ENCODE measurements at places on chromosomes 16 and 17. TPM values are rescaled to one million over a fixed set of nuclear protein-coding genes. Genes with fewer than 3 reads are reported as not detected.

- no peaks in the 10 kb centered on the region for H3K36me3 ChIP-seq
- no peak overlapping the region for H3K27ac ChIP-seq
- peaks cover 12% of the 10 kb centered on the region for H3K4me1 ChIP-seq
- no peaks in the 10 kb centered on the region for H3K27me3 ChIP-seq
- DNase-seq: no peak
These were observed 22.3 kb upstream of the ZFPM1 start for GRCh38 chr16:88430524-88431446.

DNA sequence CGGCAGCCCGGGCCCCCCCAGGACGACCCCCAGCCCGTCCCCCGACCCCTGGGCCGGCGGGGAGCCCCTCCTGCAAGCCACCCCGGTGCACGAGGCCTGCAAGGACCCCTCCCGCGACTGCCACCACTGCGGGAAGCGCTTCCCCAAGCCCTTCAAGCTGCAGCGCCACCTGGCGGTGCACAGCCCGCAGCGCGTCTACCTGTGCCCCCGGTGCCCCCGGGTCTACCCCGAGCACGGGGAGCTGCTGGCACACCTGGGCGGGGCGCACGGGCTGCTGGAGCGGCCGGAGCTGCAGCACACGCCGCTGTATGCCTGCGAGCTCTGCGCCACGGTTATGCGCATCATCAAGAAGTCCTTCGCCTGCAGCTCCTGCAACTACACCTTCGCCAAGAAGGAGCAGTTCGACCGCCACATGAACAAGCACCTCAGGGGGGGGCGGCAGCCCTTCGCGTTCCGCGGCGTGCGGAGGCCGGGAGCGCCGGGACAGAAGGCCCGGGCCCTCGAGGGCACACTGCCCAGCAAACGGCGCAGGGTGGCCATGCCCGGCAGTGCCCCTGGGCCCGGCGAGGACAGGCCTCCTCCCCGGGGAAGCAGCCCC is 15.6 kb upstream of the ZFPM1 start:
- H3K36me3 ChIP-seq: no peaks in the 10 kb centered on the region
- no peak overlapping the region for H3K4me3 ChIP-seq
- DNase-seq: peak; percentile 48
- H3K4me1 ChIP-seq: peaks cover 8% of the 10 kb centered on the region
- H3K27ac ChIP-seq: no peak overlapping the region
- H3K27me3 ChIP-seq: no peaks in the 10 kb centered on the region

DNA sequence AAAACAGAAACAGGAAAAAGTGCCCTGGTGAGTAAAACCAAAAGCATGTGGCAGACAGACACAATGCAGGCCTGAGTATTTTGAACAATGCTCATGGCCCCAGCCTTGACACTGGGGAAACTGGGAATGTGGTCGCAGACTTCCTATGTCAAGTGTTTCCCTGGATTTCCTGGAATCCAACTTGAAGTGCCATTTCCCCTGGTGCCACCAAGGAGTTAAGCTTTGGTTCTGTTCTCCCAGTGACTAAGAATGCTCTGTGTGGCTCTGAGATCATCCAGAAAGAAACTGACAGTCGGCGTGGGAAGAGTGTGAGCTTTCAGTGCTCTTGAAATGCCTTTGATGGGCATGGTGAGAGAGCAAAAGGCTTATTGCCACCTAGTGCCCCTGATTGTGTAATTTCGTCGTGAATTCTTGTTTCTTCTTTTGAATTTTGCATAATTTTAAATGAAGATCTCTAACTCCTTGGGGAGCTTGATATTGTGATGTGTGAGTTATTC is 96.0 kb downstream of the YPEL2 start:
- H3K4me1 ChIP-seq: peaks cover 75% of the 10 kb centered on the region
- no peaks in the 10 kb centered on the region for H3K27me3 ChIP-seq
- DNase-seq: no peak
- no peak overlapping the region for H3K4me3 ChIP-seq

DNA sequence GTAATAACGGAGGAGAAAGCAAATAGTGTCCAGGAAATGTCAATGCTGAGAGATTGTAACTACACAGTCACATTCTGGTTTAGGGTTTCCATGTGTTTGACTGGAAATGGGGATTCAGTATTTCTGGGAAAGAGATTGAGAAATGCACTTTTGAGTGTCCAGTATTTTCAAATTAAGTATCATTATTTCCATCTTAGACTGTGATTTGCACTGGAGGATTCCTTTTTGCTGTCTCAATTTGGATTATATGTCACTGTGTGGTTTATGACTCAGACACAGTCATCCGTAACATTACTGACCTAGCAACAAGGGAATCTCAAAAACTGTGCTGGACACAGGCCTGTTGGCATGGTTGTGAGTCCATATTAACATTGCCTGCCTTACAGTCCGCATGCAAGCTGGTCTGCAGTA is 681.4 kb downstream of the CDH11 start:
- peak; percentile 13 for DNase-seq
- H3K27ac ChIP-seq: no peak overlapping the region
- peaks cover 4% of the 10 kb centered on the region for H3K4me1 ChIP-seq
- no peaks in the 10 kb centered on the region for H3K36me3 ChIP-seq

DNA sequence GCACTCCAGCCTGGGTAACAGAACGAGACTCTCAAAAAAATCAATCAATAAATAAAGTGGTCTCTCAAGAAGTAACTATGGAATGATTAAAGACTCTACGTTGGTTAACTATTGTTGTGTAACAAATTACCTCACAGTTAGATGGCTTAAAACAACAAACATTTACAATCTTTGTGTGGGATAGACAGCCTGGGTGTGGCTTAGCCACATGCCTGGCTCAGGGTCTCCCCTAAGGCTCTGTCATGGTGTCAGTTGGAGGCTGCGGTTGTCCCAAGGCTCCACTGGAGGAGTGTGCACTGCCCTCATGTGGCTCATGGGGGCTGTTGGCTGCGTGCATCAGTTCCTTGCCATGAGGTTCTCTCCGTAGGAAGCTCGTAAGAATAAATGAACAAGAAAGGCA is 294.5 kb downstream of the SNX29 start:
- no peaks in the 10 kb centered on the region for H3K27me3 ChIP-seq
- H3K27ac ChIP-seq: no peak overlapping the region
- no peak overlapping the region for H3K4me3 ChIP-seq
- H3K4me1 ChIP-seq: no peaks in the 10 kb centered on the region
- DNase-seq: peak; percentile 22

GRCh38 chr16:68267612-68268405 is 3.5 kb downstream of the SLC7A6 start:
- H3K4me3 ChIP-seq: no peak overlapping the region
- DNase-seq: no peak
- H3K4me1 ChIP-seq: peaks cover 35% of the 10 kb centered on the region
- H3K27ac ChIP-seq: no peak overlapping the region
- H3K36me3 ChIP-seq: no peaks in the 10 kb centered on the region

- no peak overlapping the region for H3K27ac ChIP-seq
- no peak overlapping the region for H3K4me3 ChIP-seq
- H3K27me3 ChIP-seq: no peaks in the 10 kb centered on the region
- H3K4me1 ChIP-seq: no peaks in the 10 kb centered on the region
- H3K36me3 ChIP-seq: no peaks in the 10 kb centered on the region
These were observed 80.7 kb downstream of the DNAH3 start for GRCh38 chr16:21069986-21070385.

GRCh38 chr16:74601126-74601871 is 5.6 kb downstream of the GLG1 start:
- H3K27ac ChIP-seq: no peak overlapping the region
- no peak overlapping the region for H3K4me3 ChIP-seq
- no peaks in the 10 kb centered on the region for H3K27me3 ChIP-seq

DNA sequence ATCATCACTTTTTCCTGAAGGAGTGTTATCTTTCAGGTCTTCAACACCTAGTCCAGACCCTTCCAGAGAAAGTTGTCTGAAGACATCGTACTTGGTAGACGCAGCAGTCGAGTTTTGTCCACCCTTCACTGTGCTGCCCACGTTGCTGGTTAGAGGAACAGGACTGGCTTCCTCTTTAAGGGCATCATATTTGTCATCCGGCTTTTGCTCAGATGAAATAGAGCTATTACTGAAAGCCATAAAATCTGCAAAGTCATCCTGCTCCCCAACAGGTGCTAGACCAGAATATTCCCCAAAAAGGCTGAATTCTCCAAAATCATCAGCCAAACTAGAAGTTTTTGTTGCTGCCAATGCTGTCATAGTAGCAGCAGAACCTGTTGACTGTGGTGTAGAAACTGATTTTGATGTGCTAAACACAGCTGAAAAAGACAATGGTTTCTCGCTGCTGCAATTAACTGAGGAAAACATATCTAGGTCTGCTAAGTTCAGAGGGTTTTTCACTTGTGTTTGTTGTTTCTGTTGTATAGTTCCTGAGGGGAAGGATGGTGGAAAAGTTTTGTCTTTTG is 55.7 kb downstream of the SYNRG start:
- H3K4me1 ChIP-seq: no peaks in the 10 kb centered on the region
- no peak overlapping the region for H3K4me3 ChIP-seq
- no peaks in the 10 kb centered on the region for H3K27me3 ChIP-seq
- H3K27ac ChIP-seq: no peak overlapping the region

DNA sequence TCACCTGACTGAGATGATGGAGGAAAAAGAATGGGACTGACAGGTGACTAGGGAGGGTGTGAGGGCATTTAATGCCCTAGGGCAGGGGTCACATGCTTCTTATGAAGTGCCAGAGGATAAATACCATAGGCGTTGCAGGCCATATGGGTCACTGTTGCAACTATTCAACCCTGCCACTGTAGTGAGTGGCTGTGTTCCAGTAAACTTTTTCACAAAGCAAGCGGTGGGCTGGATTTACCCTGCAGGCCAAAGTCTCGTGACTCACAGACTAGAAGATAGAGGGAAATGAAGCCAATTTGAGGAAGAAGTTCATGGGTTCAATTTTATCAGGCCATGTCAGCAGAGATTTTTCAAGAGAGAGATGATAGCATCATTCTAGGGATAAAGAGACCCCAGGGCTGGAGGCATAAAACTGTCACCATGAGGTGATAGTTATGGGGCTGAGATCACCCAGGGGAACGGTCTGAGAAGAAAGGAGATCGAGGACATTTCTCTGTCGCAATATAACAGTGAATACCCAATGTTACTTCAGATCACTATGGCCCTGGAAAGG is 8.6 kb downstream of the ARHGAP17 start:
- peaks cover 22% of the 10 kb centered on the region for H3K4me1 ChIP-seq
- H3K27me3 ChIP-seq: no peaks in the 10 kb centered on the region
- H3K4me3 ChIP-seq: no peak overlapping the region
- H3K27ac ChIP-seq: peak overlapping the region; percentile 7

DNA sequence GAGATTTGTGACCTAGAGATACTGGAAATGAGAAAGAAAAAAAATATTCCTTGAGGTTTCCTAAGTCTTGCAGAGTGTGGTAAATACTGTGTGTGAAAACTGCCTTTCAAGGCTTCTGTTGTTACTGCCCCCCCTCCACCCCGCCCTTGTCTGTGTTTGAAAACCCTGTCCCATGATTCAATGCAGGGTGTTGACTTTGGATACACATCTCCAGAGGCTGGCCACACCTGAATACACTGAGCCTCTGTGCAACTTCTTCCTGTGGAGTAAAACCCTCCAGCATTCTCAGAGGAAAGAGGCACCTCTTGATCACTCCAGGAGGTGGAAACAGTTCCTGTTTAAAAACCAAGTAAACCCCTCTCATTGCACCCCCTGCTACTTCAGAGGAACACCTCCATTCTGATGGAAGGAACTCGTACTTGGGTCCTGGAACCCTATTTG is 123.0 kb upstream of the CACNG5 start:
- no peaks in the 10 kb centered on the region for H3K27me3 ChIP-seq
- peak; percentile 87 for DNase-seq
- H3K4me1 ChIP-seq: peaks cover 22% of the 10 kb centered on the region
- H3K4me3 ChIP-seq: no peak overlapping the region
- H3K27ac ChIP-seq: peak overlapping the region; percentile 73

DNA sequence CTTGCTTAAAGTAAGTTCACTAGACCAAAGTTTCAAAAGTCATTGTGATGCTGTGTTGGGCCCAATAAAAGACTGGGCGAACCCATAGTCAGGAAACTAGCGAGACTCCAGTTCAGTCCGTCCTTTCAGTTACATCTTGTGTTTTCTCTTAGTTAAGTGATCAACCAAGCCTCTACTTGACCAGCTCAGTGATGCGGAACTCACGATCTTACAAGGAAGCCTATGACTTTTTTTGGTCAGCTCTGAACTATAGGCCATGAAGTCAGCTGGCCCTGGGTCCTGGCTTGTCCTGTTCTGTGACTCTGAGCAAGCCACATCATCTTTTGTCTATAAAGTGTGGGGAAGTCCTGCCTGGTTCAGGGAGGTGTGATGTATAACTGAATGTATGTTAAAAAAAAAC is 21.7 kb upstream of the WSCD1 start:
- H3K4me1 ChIP-seq: no peaks in the 10 kb centered on the region
- no peak overlapping the region for H3K27ac ChIP-seq
- no peaks in the 10 kb centered on the region for H3K36me3 ChIP-seq
- DNase-seq: no peak
- H3K27me3 ChIP-seq: no peaks in the 10 kb centered on the region

- no peak overlapping the region for H3K27ac ChIP-seq
- peaks cover 4% of the 10 kb centered on the region for H3K4me1 ChIP-seq
- no peaks in the 10 kb centered on the region for H3K27me3 ChIP-seq
- DNase-seq: no peak
These were observed 6.5 kb downstream of the CHD9 start for GRCh38 chr16:53061256-53061655.

DNA sequence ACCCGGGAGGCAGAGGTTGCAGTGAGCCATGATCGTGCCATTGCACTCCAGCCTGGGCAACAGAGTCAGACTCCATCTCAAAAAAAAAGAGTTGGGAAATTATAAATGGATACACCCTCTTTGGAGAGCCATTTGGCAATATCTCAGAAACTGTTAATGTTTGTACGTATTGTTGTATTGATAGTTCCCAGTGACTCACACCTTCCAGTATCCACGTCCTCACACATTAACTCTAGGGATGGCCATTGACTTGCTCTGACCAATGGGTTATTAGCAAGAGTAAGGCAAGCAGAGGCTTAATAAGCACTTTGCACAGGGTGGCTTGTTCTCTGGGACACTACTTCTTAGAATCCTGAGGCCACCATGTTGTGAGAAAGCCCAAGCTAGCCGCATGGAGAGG is 107.6 kb upstream of the LHX1 start:
- DNase-seq: no peak
- H3K36me3 ChIP-seq: no peaks in the 10 kb centered on the region
- no peak overlapping the region for H3K27ac ChIP-seq
- H3K4me3 ChIP-seq: no peak overlapping the region
- H3K27me3 ChIP-seq: no peaks in the 10 kb centered on the region

The CTF1 gene
- total RNA-seq: 1.0 TPM

The TBC1D3 gene
- total RNA-seq: not detected

The CCDC144A gene
- 8.6 TPM for total RNA-seq

The RMI2 gene
- total RNA-seq: 3.0 TPM

The AFMID gene
- 78.9 TPM for total RNA-seq

All from body of pancreas (tissue), 4 donors.